ENCODE measurements at places on chromosomes 7 and 10. TPM values are rescaled to one million over a fixed set of nuclear protein-coding genes. Genes with fewer than 3 reads are reported as not detected.

GIMAP5 gene
- 9.8 TPM for total RNA-seq

DNA sequence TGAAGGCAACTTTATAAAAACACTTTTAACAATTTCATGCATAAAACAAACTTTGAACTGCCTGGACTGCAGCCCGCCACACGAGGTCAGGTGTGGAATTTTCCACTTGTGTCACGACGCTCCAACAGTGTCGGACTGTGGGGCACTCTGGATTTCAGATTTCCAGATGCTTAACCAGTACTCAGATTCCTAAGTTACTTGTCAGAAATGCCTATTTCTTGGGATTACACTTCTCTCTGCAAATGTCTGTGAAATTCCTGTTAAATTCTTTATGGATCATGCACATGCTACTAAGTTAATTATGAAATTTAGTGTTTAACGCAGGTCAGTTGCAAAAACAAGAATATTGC lies 473 bp upstream of the GPER1 start:
- H3K4me3 ChIP-seq = peak overlapping the region; percentile 41
- peaks cover 12% of the 10 kb centered on the region for H3K36me3 ChIP-seq
- H3K27me3 ChIP-seq = no peaks in the 10 kb centered on the region
- DNase-seq = no peak
- H3K27ac ChIP-seq = peak overlapping the region; percentile 54
- peaks cover 60% of the 10 kb centered on the region for H3K4me1 ChIP-seq

GRCh38 chr10:84933402-84933801 lies 605.0 kb downstream of the CCSER2 start:
- H3K4me1 ChIP-seq = no peaks in the 10 kb centered on the region
- H3K27me3 ChIP-seq = no peaks in the 10 kb centered on the region
- H3K4me3 ChIP-seq = no peak overlapping the region
- no peak for DNase-seq
- H3K27ac ChIP-seq = no peak overlapping the region

DNA sequence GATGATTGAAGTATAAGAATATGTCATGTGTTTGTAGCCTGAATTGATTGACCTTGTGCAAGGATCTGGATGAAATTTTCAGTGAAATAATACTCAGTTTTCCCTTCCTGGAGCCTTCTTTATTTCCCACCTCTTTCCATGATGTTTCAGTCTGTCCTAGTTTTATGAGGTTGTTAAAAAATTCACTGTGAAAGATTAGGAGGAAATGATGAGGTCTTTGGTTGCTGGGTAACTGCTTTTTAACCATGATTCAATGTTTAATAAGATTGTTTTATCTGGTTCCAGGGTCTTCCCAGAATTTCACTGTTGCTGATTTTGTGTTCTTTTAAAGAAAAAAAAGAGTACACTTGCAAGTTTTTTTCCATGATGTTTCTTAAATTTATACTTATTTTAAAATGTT lies 221.5 kb downstream of the MBL2 start:
- H3K36me3 ChIP-seq = no peaks in the 10 kb centered on the region
- H3K27ac ChIP-seq = no peak overlapping the region
- H3K4me3 ChIP-seq = no peak overlapping the region
- H3K27me3 ChIP-seq = no peaks in the 10 kb centered on the region
- H3K4me1 ChIP-seq = no peaks in the 10 kb centered on the region

GRCh38 chr7:100726996-100727761 lies 6.2 kb upstream of the ZAN start:
- H3K4me1 ChIP-seq = peaks cover 4% of the 10 kb centered on the region
- peaks cover 35% of the 10 kb centered on the region for H3K27me3 ChIP-seq
- no peaks in the 10 kb centered on the region for H3K36me3 ChIP-seq
- H3K27ac ChIP-seq = no peak overlapping the region

DNA sequence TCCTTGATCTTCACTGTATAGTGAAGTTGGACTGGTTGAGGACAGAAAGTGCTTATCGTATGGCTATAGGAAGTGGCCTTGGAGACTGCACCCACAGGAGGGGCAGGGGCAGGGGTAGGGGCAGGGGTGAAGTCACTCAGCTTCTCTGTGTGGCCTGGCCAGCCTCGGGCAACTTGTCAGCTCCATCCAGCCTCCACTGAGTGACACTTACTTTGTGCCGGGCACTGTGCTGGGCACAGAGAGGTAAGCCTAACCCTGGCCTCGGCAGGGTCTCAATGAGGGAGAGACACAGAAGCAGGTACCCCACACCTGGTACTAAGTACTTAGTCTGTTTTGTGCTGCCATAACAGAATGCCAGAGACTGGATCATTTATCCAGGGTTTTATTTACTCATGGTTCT lies 99.3 kb upstream of the CTBP2 start:
- no peak overlapping the region for H3K4me3 ChIP-seq
- no peak for DNase-seq
- no peaks in the 10 kb centered on the region for H3K4me1 ChIP-seq
- H3K27ac ChIP-seq = no peak overlapping the region
- H3K27me3 ChIP-seq = no peaks in the 10 kb centered on the region

- H3K36me3 ChIP-seq = no peaks in the 10 kb centered on the region
- H3K4me3 ChIP-seq = no peak overlapping the region
- H3K27me3 ChIP-seq = no peaks in the 10 kb centered on the region
- peak overlapping the region; percentile 70 for H3K27ac ChIP-seq
- no peaks in the 10 kb centered on the region for H3K4me1 ChIP-seq
- DNase-seq = no peak
Observed at GRCh38 chr10:23412223-23412622, 26.7 kb upstream of the OTUD1 start.

Measured in left lung (tissue), 14 donors.